ENCODE measurements at places on chromosomes 2 and 18.

DNA sequence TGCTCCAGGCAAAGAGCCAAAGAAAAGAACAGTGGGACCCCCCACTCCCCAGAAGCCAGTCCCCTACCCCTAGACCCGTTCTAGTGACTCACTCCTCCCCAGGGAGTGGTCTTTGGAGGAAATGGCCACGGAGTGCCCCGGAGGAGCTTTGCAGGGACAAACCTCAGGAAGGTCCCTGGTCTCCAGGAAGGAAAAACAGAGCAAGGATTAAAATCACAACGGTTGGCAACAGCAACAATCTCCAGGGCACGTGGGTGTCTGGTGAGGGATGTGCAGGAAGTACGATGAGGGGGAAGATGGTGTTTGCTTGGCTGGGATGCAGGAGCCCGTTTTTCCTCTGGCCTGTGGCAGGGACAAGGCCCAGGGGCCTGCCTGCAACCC, 135.0 kb downstream of the SMAD2 start:
- DNase-seq, result no peak

GRCh38 chr2:46992776-46993175, 77.2 kb upstream of the MCFD2 start:
- no peak for DNase-seq

- no peak for DNase-seq
Measured at GRCh38 chr2:54963476-54963875, 86.8 kb downstream of the RTN4 start.

DNA sequence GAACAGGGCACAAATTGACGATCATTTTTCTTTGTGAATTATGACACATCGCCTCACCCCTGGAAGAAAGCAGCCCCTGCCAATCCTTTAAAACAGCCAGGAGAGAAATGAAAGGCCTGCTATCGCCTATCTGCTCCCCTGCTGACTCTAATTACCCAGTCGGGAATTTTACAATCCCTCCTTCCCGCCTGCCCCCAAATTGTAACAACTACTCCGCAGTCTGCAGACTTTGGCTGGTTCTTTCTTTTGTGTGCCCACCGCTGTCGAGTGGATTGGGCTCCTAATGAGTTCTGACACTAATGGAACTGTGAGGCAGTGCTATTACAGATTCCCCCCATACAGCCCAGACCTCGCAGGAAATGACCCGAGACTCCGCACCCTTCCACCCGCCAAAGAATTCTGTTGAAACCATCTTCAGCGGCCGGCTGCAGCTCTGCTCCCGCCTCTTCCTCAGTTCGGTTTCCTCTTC, 281.2 kb upstream of the PARD3B start:
- no peak for DNase-seq
